NCI-H69 (cell line): ENCODE measurements at places on chromosomes 11 and 22.

- peak; percentile 88 for DNase-seq
These were observed 171.4 kb upstream of the CTSC start for GRCh38 chr11:88508759-88509581.

GRCh38 chr11:15006139-15006759 lies 34.1 kb upstream of the CALCA start:
- peak; percentile 67 for DNase-seq

DNA sequence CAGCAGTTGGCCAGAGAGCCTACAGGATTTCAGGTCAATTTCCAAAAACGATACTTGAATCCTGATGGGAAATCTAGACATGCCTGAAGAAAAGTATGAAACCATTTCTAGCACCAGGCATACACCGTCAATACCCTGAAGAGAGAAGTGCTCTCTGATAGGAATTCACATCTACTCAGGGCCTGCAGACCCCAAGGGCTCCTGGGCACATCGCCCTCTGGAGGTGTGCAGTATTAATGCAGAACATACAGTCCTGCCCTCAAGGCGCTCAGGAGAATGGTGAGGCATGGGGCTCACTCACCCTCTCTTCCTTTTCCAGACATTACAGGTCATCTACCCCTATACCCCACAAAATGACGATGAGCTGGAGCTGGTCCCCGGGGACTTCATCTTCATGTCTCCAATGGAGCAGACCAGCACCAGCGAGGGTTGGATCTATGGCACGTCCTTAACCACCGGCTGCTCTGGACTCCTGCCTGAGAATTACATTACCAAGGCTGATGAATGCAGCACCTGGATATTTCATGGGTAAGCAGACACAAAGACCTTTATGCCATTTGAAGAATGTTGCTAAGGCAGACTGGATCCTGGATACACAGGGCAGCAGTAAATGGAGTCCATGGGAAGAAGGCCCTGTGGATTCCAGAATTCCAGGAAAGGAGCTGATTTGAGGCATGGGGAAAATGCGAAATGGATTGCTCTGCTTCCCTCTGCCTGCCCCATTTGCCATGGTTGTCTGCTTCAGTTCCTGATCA lies 49.3 kb upstream of the CRTAM start:
- no peak for DNase-seq

GRCh38 chr11:72758304-72758689 lies 6.1 kb upstream of the ARAP1 start:
- DNase-seq: no peak

- peak; percentile 73 for DNase-seq
These were observed 70.7 kb upstream of the AKIP1 start for GRCh38 chr11:8839957-8840945.
